ENCODE measurements at places on chromosomes 2 and 18. TPM values are rescaled to one million over a fixed set of nuclear protein-coding genes. Genes with fewer than 3 reads are reported as not detected.

Gene IL1RL2
- not detected for total RNA-seq

Gene TMEM18
- total RNA-seq, result 50.6 TPM

Gene TEX44
- not detected for total RNA-seq

Gene C1GALT1C1L
- 2.2 TPM for total RNA-seq

Gene PLA2R1
- 2.8 TPM for total RNA-seq

All from A549 treated with DMSO at 1 μM for 4 hours (cell line).